Endothelial cell of umbilical vein (primary cell): ENCODE measurements at places on chromosomes 13 and 19. TPM values are rescaled to one million over a fixed set of nuclear protein-coding genes. Genes with fewer than 3 reads are reported as not detected.

Gene DYRK1B
- total RNA-seq: 26.8 and 30.8 TPM in 2 replicates

Gene RHPN2
- 2.7 and 3.3 TPM in 2 replicates for total RNA-seq

- H3K27ac ChIP-seq: no peak overlapping the region
- H3K36me3 ChIP-seq: no peaks in the 10 kb centered on the region
- DNase-seq: no peak
- no peaks in the 10 kb centered on the region for H3K27me3 ChIP-seq
Measured at GRCh38 chr13:78881054-78881453, 222.1 kb upstream of the OBI1 start.

DNA sequence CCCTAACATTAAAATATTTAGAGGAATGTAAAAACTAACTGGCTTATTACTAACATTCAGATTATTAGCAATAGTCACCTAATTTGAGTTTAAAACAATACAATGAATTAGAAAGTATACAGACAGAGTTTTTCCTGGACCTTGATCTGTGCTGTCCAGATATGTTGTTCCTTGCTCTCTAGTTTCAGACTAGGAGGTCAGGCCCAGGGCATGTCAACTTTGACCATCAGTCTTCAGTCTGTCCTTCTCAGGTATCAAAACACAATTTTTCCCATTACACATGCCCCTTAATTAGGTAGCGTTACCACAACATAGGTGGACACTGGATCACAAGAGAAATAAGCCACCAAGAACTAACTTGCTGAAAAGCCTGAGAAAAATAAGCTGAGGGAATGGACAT, 197.0 kb downstream of the MAB21L1 start:
- DNase-seq: no peak
- no peak overlapping the region for H3K4me3 ChIP-seq
- H3K27me3 ChIP-seq: no peaks in the 10 kb centered on the region
- H3K27ac ChIP-seq: no peak overlapping the region
- H3K36me3 ChIP-seq: no peaks in the 10 kb centered on the region

- no peak overlapping the region for H3K4me3 ChIP-seq
- no peak for DNase-seq
- H3K27ac ChIP-seq: no peak overlapping the region
- peaks cover 3% of the 10 kb centered on the region for H3K27me3 ChIP-seq
Measured at GRCh38 chr19:46193678-46194077, 35.9 kb upstream of the IGFL1 start.

Gene EDNRB
- total RNA-seq: 2.3 and 2.6 TPM in 2 replicates

GRCh38 chr19:40717880-40718773, 1.2 kb downstream of the ITPKC start:
- DNase-seq: peak; percentile 18
- peak overlapping the region; percentile 53 for H3K4me3 ChIP-seq
